ENCODE measurements at places on chromosomes 11 and 22.

GRCh38 chr11:115676768-115677167 is 172.6 kb upstream of the CADM1 start:
- DNase-seq = peak; percentile 46

- DNase-seq = no peak
Observed at GRCh38 chr22:20126284-20127029, 5.1 kb upstream of the ZDHHC8 start.

DNA sequence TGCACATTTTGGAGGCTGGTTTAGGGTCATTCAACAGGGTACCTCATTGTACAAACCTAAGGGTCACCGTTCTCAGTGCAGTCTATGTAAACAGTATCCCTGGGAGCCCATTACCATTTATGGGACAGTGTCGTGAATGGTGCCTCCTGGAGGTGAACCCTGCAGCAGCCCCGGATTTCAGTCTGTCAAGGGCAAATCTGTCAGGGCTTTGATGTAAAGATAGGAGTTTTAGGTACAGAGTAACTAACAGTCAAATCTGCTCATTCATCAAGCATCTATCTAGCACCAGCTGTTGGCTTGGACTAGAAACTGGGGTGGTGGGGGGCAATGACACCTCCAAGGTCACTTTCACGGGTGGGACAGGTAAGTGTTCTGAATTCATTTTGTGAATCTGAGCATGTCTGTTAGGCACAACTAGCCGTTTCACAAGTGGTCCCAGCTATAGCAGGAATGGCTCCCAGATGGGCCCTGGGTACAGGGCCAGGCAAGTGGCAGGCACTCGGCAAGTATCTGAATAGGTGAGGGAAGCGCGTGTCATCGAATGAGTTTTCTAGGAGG is 63.6 kb downstream of the PARVG start:
- DNase-seq = no peak

DNA sequence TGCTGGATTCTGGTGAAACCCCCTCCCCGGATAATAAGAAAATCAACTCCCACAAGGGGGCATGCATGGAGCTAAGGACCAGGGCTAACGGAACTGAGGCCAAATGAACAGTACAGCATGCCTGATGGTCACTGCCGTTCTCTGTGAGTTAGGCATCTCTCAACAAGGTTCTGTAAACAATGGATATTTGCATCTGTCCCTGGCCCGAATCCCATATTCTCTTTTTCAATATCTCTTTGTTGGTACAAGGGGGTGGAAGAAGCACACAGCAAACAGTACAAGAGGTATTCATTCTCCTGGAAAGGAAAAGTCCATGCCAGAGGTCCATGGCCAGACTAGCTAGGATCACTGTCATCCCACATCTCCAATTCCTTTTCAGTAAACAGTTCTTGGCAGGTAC is 32.2 kb upstream of the APOA1 start:
- no peak for DNase-seq

DNA sequence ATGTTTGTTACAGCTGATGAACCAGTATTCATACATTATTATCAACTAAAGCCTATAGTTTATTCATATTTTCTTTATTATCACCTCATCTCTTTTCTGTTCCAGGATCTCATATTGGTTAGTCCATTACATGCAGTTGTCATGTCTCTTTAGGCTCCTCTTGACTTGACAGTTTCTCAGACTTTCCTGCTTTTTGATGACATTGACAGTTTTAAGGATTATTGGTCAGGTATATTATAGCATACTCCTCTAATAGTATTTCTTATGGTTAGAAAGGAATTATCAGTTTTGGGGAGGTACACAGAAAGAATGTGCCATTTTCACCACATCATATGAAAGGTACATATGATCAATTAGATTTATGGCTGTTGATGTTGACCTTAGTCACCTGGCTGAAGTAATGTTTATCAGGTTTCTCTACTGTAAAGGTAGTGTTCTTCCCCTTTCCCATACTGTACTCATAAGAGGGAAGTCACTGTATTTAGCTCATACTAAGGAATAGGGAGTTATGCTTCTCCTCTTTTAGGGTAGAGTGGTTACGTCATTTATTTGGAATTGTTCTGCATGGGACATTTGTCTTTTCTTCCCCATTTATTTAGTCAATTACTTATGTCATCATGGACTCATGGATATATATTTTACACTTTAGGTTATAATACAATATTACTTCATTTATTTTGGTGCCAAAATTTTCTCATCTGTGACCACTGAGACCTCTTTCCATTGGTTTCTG is 9.4 kb upstream of the ANO3 start:
- no peak for DNase-seq

DNA sequence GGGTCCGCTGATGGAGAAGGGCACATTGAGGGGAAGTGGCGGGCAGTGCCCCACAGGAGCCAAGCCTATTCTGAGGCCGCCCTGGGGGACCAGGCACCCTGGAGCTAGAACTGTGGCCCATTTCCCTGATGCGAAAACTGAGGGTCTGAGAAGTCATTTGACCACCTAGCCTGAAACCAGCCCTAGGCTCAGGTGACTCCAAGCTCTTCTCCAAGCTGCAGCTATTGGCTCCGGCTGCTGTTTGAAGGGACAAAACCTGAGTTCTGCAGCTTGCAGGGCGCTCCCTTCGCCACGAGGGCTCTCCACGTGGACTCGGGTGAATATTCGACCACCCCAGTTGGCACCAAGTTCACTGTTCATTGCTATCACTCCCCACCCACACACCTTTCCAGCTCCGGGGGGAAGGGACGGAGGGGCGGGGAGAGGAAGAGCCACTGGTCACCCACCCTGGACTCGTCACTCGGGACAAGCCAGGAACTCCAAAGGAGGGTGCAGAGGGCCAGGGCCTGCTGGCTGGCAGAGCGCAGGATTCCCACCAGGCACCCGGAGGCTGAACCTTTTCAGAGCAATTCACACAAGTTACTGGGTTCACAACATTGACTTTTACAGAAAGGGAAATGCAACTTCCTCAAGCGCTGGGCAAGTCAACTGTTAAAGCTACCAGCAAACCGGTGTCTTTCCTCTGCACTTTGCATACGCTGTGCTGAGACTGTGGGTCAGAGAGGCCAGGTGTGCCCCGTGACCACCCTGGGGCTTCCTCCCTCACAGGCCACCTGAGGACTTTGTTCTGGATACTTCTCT is 1.1 kb upstream of the RAC2 start:
- DNase-seq = no peak

DNA sequence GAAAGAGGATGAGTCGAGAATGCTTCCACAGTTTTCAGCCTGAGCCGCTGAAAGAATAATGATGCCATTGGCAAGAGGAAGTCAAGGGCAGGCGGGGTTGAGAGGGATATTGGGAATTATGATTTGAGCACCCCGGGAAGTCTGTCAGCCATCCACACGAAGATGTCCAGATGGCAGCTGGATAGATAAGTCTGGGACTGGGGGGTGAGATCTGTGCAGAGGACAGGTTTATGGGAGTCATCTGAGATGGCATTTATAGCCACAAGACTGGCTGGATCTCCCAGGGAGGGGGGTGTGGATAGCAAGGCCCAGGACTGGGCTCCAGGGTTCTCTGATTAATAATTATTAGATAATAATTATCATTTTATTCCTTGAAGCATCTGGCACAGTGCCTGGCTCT is 5.1 kb upstream of the STIP1 start:
- DNase-seq = no peak

- no peak for DNase-seq
Observed at GRCh38 chr11:123375832-123376231, 54.2 kb upstream of the GRAMD1B start.

DNA sequence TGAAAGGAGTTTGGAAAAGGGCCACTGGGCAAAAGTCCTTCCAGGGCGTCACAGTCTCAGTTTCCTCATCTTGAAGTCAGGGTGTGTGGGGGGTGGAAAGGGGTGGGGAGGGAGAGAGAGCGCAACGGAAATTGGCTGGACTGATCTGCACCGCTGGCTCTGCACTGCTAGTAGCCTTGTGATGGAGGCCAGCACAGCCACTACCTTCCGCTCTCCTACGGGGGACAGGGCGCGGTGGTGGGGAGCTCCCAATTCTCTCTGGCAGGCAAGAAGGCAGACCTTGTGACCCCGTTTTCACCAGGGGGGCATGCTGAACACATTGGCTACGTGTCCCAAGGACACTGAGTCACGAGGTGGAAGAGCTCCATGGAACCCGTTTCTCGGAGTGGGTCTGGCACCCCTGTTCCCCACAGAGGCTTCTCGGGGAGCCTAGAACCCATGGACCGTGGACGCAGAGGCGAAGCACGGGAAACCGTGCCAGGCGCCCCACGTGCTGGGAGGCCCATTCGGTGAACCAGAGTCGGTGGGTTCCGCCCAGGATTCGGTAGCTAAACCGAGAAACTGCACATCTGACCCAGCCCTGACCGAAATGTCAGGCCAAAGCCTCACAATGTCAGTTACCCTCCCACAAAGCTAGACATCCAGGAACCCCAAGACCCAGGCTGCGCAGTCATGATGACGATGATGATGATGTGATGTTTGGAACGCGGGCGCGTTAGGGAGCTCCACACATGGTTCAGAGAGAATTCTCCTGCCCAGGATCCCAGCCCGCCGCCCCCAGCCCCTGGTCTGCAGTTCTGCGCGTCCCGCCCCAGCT is 28.3 kb upstream of the WNT11 start:
- no peak for DNase-seq

GRCh38 chr11:134244593-134244992 is 8.6 kb downstream of the THYN1 start:
- DNase-seq = no peak

DNA sequence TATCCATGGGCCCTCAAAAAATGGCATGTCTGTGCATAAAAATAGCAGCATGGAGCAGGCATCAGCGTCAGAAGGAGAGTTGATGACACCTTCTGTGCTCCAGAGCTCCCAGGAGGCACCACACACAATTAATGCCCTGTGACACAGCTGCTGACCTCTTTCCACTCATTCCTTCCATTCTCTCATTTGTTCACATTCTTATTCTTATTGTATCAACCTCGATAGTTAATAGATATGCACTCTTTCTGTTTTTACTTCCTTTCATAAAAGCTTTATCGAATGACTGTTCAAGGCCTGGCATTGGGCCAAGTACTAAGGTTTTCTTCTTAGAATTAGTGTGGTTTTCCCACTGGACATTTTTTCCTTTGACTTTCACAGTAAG is 266.0 kb upstream of the MTNR1B start:
- peak; percentile 25 for DNase-seq

- no peak for DNase-seq
Observed at GRCh38 chr11:17936790-17937189, 76.1 kb downstream of the SERGEF start.

DNA sequence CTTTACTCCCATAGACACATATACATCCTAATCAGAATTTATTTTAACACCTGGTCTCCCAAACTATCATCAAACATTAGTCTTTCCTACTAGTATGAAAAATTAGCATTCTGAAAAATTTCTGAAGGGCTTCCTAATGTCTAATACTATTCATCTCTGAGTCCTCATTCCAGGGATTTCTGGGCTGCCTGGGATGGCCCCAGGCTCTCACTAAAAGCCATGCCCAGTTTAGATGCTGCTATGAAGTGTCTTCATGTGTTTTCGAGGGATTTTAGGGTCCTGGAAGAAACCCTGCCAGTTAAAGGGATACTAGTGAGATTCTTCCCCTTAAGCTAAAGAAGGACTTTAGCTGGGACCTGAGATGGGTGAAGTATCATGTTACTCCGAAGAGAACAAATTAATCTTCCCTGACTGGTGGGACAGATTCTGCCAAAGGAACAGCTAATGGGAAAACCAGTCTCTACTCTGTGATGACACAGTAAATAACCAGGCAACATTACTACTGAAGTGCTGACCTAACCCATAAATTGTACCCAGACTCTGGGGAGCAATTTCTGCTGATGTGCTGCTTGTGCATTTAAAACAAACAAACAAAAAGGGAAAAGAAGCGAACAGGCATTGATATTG is 342.6 kb downstream of the SOX6 start:
- DNase-seq = no peak

DNA sequence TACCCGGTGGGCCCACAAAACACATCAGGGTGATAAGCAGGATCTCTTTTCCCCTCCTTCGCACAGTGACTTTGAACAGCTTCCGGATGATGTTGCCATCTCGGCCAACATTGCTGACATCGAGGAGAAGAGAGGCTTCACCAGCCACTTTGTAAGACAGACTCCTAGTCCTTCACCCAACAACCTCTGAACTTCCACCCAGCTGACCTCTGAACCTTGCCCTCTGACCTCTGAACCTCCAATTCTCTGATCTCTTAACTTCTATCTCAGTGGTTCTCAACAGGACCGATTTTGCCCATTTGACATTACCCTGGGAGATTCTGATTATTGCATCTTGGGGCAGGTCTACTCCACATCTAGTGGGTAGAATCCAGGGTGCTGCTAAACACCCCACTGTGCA is 3.2 kb downstream of the NCF4 start:
- no peak for DNase-seq

- peak; percentile 39 for DNase-seq
Observed at GRCh38 chr11:96062134-96062533, 138.2 kb upstream of the MTMR2 start.

GRCh38 chr22:42062506-42063170 is 8.0 kb downstream of the NAGA start:
- no peak for DNase-seq

- no peak for DNase-seq
Observed at GRCh38 chr22:24025475-24025874, 14.4 kb downstream of the CABIN1 start.

GRCh38 chr11:14190992-14191778 is 167.8 kb downstream of the RRAS2 start:
- DNase-seq = no peak

- DNase-seq = no peak
Observed at GRCh38 chr22:29154364-29155048, 51.2 kb upstream of the EMID1 start.

GRCh38 chr11:14373941-14374646 is 15.1 kb upstream of the RRAS2 start:
- DNase-seq = peak; percentile 61

DNA sequence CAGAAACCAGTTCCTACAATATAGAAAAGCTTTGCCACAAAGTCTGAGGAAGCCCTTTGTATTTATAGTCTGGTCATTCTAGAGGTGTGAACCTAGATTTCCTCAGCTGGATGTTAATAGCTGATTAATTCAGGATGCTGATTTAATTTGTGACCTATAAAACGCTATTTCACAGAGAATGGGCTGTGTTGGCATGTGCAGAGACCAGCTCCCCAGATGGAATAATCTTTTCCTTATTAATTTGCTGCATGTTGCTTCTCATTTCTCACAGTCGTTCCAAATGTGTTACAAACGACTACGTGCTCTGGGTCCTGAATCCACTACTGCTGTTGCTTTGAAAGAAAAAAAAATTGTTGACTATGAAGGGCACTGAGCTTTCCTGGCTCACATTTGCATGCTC is 49.3 kb downstream of the BDNF start:
- no peak for DNase-seq
